Stimulated activated CD8-positive, alpha-beta memory T cell treated with anti-CD3 and anti-CD28 coated beads, Interleukin-15, amount 100 ng/mL, for 24 hours (primary cell): ENCODE measurements at places on chromosomes 4 and X.

DNA sequence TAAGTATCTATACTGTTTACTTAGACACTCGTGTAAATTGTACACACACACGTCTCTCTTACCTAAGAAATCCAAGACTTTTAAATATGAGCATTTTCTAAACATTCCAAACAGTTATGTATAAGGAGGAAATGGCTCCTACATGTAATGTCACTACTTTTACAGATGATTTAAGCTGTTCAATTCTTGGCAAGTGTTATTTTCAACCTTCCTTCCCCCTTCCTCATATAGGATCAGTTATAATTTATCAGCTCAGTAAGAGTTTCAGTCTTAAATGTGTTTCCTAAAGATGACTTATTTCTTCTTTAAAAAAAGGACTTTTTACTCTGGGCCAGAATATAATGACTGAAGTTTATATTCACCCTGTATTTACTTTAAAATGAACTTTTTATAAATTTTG lies 601.1 kb downstream of the ANKRD50 start:
- DNase-seq, result no peak

DNA sequence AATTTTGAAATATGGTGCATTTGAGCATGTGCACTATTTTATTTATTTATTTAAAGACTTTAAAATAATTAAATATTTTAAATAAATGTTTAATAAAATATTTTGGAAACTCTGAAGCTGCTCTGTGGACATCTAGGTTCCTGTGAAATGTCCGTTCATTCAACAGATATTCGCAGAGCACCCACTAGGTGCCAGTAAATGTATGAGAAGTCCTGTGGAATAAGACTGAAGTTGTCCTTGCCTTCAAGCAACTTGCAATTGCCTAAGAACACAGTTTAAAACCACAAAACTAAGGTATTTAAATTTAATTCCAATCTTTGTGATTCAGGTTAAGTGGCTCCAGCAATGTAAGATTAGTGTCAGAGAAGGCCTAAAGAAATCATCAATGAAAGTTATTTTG lies 306.7 kb downstream of the GBA3 start:
- DNase-seq, result no peak

DNA sequence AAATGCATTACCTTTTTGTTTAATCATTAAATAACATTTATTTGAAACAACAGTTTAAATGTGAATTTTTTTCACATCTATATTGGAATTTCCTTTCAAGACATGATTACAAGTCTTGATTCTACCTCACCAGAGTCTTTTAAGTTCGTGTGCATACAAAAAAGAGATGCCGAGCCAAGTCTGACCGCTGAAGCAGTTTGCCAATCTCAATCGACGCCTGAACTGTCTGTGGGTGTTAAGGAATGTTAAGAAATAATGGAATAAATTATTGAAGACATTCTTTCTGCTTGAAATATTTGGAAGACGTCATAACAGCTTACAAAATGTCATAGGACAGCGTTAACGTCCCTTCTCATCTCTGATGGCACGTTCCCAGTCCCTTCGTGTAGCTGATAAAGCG lies 27.9 kb upstream of the TNIP3 start:
- DNase-seq, result no peak

DNA sequence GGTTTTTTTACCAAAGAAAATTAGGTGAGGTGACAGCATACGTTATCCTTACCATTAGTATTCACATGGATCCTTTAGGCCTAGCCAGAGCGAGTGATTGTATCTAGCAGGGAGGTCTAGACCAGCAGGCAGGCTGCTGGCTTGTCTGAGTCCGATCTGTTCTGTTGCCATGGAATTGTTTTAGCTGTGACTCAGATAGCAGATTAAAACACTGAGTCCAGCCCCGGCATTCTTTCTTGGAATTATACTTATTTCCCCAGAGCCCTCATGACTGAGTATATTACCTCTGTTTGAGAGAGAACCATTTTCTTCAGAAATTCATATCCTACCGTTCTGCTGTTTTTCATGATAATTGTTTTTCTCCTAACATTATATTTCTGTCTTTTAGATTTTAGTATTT lies 37.4 kb downstream of the OCRL start:
- no peak for DNase-seq

DNA sequence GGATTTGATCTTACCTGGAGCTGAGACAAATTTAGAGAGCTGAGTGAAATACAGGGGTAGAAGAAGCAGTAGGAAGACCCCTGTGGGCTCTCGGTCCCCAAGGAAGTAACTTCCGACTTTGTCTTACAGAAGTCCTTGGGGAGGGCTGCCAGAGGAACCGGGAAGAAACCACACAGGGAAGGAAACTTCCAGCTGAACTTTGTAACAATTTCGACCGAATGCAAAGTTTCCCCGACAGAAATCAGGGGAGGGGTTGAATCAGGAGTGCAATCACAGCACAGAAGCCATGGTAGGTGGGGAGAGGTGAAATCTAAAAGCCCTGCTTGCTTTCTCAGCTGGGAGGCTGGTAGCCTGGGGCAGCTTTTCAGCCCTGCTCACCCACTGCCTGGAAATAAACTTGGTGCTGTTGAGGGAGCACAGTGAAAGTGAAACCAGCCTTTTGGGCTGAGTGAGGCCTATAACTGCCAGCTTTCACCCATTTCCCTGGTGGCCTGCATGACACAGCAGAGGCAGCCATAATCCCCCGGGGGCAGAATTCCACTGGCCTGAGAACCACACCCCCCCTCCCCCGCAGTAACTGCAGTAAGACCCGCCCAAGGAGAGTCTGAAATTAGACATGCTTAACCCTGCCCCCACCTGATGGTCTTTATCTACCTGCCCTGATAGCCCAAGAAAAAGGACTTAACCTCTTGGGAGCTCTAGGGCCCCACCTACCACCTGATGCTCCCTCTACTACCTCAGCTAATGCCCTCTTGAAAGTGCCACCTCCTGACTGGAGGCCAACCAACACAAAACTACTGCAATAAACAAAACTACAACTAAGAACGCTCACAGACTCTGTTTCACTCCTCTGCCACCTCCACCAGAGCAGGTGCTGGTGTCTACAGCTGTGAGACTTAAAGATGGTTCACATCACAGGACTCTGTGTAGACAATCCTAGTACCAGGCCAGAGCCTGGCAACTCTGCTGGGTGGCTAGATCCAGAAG lies 248.2 kb downstream of the PARM1 start:
- DNase-seq, result no peak

DNA sequence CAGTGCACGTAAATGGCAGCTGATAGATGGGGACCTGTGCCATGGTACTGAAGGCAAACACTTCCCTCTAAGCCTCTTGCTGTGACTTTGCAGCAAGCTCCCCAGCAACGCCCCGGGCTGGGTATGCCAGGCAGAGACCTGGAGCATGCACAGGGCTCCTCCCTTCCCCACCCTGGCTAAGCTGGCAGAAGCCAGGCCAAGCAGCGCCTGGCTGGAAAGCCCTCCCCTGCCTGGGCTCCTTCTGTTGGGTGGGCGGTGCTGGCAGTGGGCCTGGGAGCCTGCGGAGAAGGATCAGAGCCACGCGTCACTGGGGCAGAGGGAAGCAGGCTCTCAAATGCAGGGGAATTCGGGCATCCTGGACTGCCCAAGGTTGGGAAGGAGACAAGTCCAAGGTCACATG lies 3.6 kb downstream of the ATP2B3 start:
- no peak for DNase-seq

DNA sequence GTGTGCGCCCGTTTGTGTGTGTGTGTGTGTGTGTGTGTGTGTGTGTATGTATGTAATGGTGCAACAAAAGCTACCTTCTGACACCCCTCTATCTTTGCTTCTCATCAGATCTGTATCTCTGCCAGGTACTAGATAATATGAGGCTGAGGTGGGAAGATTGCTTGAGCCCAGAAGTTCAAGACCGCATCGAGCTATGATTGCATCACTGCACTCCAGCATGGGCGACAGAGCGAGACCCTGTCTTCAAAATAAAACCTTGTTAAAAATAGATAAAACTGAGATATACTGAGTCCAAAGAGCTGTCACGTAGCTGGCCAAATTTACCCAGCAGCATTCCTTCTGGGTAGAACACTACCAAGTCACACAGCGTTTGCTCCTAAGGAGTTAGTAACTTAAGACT lies 18.4 kb downstream of the NLGN4X start:
- DNase-seq, result no peak

GRCh38 chr4:98673288-98673644 lies 14.9 kb upstream of the TSPAN5 start:
- DNase-seq, result no peak

DNA sequence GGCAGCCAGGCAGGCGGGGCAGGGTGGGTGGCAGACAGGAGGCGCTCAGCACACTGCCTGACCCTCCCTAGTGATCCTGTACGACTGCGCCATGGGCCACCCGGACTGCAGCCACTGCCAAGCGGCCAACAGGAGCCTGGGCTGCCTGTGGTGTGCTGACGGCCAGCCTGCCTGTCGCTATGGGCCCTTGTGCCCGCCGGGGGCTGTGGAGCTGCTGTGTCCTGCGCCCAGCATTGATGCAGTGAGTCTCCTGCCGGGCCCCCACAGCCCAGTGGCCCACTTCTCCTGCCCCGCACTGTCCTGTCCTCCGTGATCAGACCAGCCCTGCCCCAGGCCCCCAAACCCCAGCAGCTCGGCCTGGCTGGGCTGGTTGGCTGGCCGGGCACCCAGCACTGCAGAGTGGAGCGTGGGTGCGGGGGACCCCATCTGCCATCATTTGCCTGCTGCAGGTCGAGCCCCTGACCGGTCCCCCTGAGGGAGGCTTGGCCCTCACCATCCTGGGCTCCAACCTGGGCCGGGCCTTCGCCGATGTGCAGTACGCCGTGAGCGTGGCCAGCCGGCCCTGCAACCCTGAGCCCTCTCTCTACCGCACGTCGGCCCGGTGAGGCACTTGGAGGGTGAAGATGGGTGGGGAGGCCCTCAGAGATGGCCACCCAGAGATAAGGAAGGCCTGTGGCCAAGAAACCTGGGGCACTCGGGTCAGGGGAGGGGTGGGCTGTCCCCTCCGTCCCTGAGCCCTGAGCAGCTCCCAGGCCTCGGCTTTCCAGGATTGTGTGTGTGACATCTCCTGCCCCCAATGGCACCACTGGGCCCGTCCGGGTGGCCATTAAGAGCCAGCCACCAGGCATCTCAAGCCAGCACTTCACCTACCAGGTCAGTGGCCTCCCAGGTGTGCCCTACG lies 7.6 kb downstream of the PLXNB3 start:
- no peak for DNase-seq

DNA sequence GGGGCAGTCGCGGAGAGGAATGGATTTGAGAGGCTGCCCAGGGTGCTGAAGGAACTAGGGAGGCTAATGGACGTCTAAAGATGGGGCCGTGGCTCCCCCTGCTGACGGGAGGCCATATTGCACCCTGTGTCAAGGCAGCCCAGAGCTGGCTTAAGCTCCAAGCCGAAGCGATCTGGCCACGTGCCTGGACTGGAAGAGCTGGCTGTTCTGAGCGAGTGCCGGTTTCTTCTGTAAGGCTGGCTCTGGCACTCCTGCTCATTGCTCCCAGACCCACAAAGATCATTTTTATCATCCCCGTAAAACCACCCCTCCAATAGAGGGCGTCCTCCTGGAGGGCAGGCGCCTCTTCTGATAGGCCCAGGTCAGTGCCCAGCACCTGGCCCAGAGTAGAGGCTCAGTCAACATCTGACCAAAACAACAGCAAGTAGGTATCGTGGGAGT lies 5.6 kb downstream of the PNCK start:
- peak; percentile 57 for DNase-seq

DNA sequence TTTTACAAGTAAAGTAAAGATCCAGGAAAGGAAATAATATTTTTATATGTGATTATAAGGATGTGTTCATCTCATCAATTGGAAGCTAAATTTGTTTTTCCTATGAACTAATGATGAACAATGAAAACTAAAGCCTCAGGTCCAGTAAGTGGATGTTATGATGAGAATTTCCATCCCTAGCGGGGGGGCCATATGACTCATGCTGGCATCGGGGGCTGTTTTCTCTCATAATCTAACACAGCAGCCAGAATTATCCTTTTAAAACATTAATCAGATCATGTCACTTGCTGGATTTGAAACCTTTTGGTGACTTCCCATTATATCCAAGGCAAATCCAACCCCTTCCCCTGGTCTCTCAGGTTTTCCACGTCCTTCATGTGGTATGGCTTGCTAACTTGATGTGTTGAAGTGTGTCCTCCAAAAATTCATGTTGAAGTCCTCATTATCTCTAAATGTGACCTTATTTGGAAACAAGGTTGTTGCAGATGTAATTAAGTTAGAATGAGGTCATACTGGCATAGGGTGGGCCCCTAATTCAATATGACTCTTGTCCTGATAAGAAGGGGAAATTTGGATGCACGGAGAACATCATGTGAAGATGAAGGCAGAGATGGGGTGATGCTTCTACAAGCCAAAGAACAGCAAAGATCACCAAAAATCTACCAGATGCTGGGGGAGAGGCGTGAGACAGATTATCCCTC lies 96.8 kb downstream of the AKAP4 start:
- DNase-seq, result no peak
